Activated CD4-positive, CD25-positive, alpha-beta regulatory T cell treated with anti-CD3 and anti-CD28 coated beads, Interleukin-2, amount 50 U/mL, for 72 hours (primary cell): ENCODE measurements at places on chromosomes 12 and 14.

- no peak for DNase-seq
Observed at GRCh38 chr12:11813438-11813813, 164.0 kb downstream of the ETV6 start.

DNA sequence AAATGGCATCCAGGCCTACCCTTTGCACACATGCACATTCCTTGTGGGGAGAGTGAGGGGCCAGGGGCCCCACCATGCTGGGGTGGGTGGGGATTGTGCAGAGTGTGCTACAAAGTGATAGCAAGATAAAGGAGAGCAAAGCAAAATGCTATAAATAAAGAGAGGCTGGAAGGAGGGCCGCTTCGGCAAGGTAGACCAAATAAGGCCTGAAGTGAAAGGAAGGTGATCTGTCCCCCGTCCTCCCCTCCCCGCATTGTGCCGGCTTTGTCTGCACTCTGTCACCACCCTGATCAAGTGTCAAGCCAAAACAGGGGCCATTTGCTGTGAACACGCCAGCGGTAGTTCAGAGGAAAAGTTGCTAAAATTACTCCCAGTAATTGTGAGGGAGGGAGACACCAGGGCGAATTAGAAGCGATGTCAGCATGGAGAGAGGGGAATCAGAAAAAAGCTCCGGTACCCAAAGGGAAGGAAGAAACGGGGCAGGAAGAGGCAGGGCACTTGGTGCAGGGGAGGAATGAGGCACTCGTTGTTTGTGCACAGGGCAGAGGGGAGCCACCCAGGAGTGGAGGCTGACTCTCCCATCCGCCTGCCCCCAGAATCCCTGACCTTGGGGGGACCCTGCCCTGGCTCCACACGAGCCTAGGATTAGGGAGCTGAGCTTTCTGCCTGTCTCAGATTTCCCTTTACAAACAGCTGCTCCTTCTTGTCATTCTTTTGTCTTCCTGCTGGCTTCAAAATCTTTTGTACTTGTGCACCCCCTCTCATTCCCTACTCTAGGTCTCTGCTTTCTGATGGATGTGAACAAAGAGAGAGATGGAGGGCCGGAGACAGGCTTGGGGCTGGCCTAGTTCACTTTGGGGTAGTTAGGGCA, 2.9 kb upstream of the MYH7 start:
- no peak for DNase-seq

- DNase-seq, result no peak
Observed at GRCh38 chr12:32901553-32901952, 5.0 kb upstream of the PKP2 start.

- no peak for DNase-seq
Observed at GRCh38 chr14:97641827-97642226, 844.6 kb downstream of the VRK1 start.

DNA sequence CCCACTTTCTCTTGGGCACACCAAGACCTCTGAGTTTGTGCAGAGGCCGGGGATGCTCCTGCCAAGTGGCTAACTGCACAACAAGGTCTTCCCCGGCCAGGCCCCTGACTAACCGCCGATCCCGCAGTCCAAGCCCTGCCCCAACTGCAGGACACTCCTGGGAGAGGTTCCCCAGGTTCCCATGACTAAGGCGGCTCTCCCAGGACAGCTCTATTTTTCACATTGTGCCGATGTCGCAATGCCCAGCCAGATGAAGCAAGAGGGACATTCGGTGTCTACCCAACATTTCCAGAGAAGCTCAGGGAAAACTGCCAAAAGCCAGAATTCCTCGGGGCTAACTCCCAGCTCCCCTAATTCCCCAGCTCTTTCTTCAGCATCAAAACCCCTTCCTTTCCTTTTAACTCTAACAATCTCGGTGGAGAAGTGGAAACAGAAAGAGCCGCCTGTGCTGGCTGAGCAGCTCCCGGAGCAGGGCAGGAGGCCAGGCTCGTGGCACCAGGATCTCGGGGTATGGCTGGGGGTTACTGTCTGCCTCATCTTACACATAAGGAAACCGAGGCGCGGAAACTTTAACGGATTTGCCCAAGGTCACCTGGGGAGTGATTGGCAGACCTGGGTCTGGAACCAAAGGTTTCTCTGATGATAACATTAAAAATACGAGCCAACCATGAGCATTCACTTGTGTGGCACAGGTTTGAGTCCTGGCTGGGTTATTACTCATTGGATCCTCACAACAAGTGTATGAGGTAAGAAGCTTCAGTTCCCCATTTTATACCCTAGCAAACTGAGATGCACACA, 318.2 kb downstream of the BCL11B start:
- no peak for DNase-seq

DNA sequence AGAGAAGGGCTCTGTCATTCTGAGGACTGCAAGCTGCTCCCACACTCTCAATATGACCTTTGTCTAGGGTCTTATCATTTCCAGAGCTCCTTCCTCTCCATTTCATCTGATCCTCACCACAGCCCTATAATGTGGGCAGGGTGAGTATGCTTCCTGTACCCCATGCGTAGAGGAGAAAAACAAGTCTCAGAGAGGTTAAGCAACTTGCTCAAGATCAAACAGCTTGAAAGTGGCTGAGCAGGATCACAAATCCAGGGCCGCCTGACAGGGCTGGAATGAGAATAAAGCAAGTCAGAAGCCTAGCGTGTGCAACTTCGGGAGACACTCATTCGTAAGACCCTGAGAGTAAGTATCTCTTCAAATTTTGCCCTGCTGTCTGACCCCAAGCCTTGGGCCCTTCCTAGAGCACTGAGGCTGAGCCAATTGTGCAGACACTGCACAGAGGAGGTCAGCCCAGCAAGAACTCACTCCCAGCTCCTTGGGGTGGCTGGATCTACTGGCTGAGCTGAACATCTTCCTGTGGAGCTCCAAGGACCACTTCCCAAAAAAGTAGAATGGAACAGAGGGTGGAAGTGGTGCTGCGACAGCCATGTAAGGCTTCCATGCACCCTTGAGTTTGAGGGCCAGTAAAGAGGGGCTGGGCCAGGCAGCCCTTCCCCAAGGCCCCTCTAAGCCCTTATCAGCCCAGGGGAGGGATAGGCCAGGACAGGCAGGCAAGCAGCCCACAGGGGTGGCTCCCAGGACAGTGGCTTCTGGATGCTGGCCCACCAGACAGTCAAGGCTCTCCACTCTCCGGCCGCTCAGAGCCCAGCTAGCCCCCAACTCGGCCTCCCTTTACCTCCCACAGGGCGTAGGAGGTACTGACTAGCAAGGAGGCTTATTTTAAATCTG, 10.5 kb downstream of the ZFP36L1 start:
- DNase-seq, result no peak

DNA sequence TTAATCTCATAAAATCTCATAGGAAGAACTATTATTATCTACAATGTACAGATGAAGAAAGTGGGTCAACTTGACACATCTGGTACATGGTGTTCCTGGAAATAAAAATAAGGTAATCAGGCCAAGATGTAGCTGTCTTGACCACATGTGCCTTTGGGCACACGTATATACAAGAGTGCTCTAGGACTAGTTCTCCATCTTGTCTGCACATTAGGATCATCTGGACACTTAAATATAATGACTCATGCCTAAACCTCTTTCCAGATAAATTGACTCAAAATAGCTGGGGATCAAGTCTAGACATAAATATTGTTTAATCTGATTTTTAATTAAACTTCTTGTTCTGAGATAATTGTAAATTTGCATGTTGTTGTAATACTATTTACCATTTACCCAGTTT, 182.6 kb downstream of the CNTN1 start:
- no peak for DNase-seq
